Psoas muscle (tissue), 8 donors: ENCODE measurements at places on chromosomes 1 and 21. TPM values are rescaled to one million over a fixed set of nuclear protein-coding genes. Genes with fewer than 3 reads are reported as not detected.

- H3K27me3 ChIP-seq, result no peaks in the 10 kb centered on the region
- H3K27ac ChIP-seq, result no peak overlapping the region
- no peaks in the 10 kb centered on the region for H3K36me3 ChIP-seq
- no peaks in the 10 kb centered on the region for H3K4me1 ChIP-seq
Measured at GRCh38 chr1:248625971-248626370, 8.9 kb downstream of the OR2T11 start.

RORC gene
- 98.0 TPM for total RNA-seq

- H3K27me3 ChIP-seq, result no peaks in the 10 kb centered on the region
- DNase-seq, result no peak
- no peak overlapping the region for H3K27ac ChIP-seq
- H3K36me3 ChIP-seq, result no peaks in the 10 kb centered on the region
- peaks cover 3% of the 10 kb centered on the region for H3K4me1 ChIP-seq
Measured at GRCh38 chr1:200226268-200226968, 183.4 kb downstream of the ZNF281 start.

FCMR gene
- total RNA-seq, result 29.5 TPM

- H3K4me1 ChIP-seq, result no peaks in the 10 kb centered on the region
- H3K27ac ChIP-seq, result no peak overlapping the region
- no peak overlapping the region for H3K4me3 ChIP-seq
- no peak for DNase-seq
- no peaks in the 10 kb centered on the region for H3K27me3 ChIP-seq
Measured at GRCh38 chr1:19115082-19115808, 94.8 kb downstream of the UBR4 start.

- no peaks in the 10 kb centered on the region for H3K36me3 ChIP-seq
- no peak overlapping the region for H3K27ac ChIP-seq
- no peak overlapping the region for H3K4me3 ChIP-seq
- no peaks in the 10 kb centered on the region for H3K27me3 ChIP-seq
Measured at GRCh38 chr1:90200646-90201205, 205.8 kb downstream of the ZNF326 start.

MMP23B gene
- 0.32 TPM for total RNA-seq

GRCh38 chr1:203289281-203289981 is 15.9 kb upstream of the BTG2 start:
- no peaks in the 10 kb centered on the region for H3K36me3 ChIP-seq
- peak overlapping the region; percentile 91 for H3K27ac ChIP-seq
- no peaks in the 10 kb centered on the region for H3K27me3 ChIP-seq
- H3K4me3 ChIP-seq, result peak overlapping the region; percentile 52
- no peak for DNase-seq
- peaks cover 61% of the 10 kb centered on the region for H3K4me1 ChIP-seq

- peak; percentile 34 for DNase-seq
- H3K36me3 ChIP-seq, result peaks cover 49% of the 10 kb centered on the region
- no peaks in the 10 kb centered on the region for H3K27me3 ChIP-seq
- H3K4me1 ChIP-seq, result peaks cover 34% of the 10 kb centered on the region
Measured at GRCh38 chr1:44293761-44294315, 61.2 kb downstream of the ERI3 start.

HES2 gene
- total RNA-seq, result not detected

RGS8 gene
- not detected for total RNA-seq

DNA sequence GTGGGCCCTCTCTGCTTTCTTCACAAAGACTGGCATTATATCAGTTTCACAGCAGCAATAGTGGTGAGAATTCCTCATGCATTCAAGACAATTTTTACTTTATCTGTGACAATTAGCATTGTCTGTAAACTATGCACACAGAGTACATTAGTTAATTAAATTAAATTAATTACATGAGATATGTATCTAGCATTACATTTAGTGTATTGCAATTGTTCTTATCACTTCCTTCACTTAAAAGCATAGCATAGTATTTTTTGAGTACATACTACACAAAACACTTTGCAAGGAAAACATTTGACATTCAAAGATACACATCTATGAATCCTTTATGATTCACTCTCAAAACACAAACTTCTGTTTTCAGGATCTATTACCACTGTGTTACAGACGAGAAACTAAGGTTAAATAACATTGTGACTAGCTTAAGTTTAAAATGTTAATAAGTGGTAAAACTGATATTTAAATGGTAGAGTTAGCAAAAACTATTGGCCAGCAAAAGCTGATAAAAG is 1542.6 kb downstream of the PLA2G4A start:
- no peak for DNase-seq
- H3K36me3 ChIP-seq, result no peaks in the 10 kb centered on the region
- H3K27ac ChIP-seq, result no peak overlapping the region
